ENCODE measurements at places on chromosomes 12 and 14. TPM values are rescaled to one million over a fixed set of nuclear protein-coding genes. Genes with fewer than 3 reads are reported as not detected.

BMP4 gene
- total RNA-seq, result 0.46 TPM

PTCSC3 gene
- total RNA-seq, result not detected

RARG gene
- total RNA-seq, result 7.3 TPM

IL23A gene
- 4.7 TPM for total RNA-seq

IFT81 gene
- 6.1 TPM for total RNA-seq

HCAR1 gene
- total RNA-seq, result 0.05 TPM

PTPN21 gene
- 0.08 TPM for total RNA-seq

ANKRD33 gene
- not detected for total RNA-seq

ITGA7 gene
- 2.8 TPM for total RNA-seq

SLC5A8 gene
- not detected for total RNA-seq

TSPAN11 gene
- total RNA-seq, result 0.05 TPM

GOLGA5 gene
- total RNA-seq, result 16.0 TPM

VASH1 gene
- total RNA-seq, result 2.3 TPM

RND1 gene
- total RNA-seq, result 4.2 TPM

FBRSL1 gene
- total RNA-seq, result 55.1 TPM

LRRC10 gene
- total RNA-seq, result not detected

DDX11 gene
- total RNA-seq, result 79.3 TPM

AMHR2 gene
- 0.13 TPM for total RNA-seq

SPTSSA gene
- 14.9 TPM for total RNA-seq

PTPRO gene
- 2.4 TPM for total RNA-seq

CD163L1 gene
- total RNA-seq, result 0.49 TPM

RFLNA gene
- total RNA-seq, result not detected

GLIPR1L1 gene
- total RNA-seq, result not detected

NR1H4 gene
- total RNA-seq, result not detected

GAS2L3 gene
- total RNA-seq, result 2.6 TPM

OR4K17 gene
- not detected for total RNA-seq

SPX gene
- not detected for total RNA-seq

CCDC197 gene
- not detected for total RNA-seq

DRAM1 gene
- 38.7 TPM for total RNA-seq

PIWIL1 gene
- total RNA-seq, result not detected

P2RX7 gene
- total RNA-seq, result 2.2 TPM

SERPINA12 gene
- total RNA-seq, result not detected
